ENCODE measurements at places on chromosomes 6 and 20. TPM values are rescaled to one million over a fixed set of nuclear protein-coding genes. Genes with fewer than 3 reads are reported as not detected.

The SASH1 gene
- 33.9 TPM for total RNA-seq

The HSD17B8 gene
- 5.7 TPM for total RNA-seq

The CRIP3 gene
- total RNA-seq: 0.47 TPM

The HINT3 gene
- total RNA-seq: 8.4 TPM

The ERVFRD-1 gene
- not detected for total RNA-seq

The GTSF1L gene
- total RNA-seq: not detected
